NCI-H1092 treated with DMSO at 0.1 percent for 48 hours (cell line): ENCODE measurements at places on chromosomes 4 and X.
A peak's percentile ranks its signal among the peaks of the same experiment; 100 is the strongest.

GRCh38 chr4:159526172-159526571 lies 423.3 kb downstream of the RAPGEF2 start:
- DNase-seq = no peak

DNA sequence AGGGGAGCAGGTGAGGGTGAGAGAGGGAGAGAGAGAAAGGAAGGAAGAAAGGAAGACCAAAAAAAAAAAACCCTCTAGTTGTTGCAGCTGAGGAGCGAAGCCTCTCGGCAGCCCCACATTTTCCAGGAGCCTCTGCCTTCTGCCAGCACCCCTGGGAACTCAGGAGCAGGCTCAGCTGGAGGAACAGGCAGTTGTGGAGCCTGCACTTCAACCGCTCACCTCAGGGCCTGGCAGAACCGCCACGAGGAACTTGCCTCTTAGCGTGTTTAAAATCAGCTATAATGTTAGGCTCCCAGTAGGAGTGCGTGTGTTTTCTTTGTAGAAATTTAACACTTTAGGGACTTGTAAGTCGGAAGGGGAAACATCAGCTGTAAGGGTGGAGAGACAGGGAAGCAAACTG lies 65.7 kb downstream of the SEL1L3 start:
- DNase-seq = no peak

GRCh38 chrX:103556963-103557612 lies 28.2 kb upstream of the TCEAL4 start:
- DNase-seq = no peak

DNA sequence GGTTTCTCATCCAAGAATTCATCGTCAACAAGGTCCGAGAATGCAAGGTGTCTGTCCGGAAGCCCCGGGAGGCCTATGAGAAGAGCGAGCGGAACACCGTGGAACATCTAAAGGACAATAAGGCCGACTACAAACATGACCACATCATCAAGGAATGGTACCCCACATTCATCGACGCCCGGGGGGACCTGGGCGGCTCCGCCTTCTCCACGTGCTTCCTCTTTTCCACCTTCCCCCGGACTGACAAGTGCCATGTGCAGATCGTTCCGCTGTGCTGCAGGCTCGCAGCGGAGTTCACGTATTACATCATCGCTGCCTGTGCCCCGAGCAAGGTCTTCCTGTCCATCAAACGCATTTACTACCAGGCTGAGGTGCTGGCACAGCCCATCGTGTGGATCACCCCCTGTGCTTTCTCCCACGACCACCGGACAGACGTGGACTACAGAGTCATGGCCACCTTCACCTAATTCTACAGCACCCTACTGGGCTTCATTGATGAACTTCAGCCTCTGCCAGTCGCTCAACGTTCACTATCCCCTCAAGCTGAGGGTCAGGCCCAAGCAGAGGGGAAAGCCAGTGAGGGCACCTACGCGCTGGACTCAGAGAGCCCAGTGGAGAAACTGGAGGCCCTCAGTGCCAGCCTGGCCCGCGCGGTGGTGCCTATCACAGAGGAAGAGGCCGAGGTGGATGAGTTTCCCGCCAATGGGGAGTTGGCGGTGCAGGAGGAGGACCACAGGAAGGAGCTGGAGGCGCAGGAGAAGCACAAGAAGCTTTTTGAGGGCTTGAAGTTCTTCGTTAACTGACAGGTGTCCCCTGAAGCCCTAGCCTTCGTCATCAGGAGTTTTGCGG lies 125.9 kb upstream of the PABPC4L start:
- DNase-seq = no peak

- DNase-seq = no peak
Measured at GRCh38 chr4:109989044-109989443, 76.4 kb downstream of the EGF start.

GRCh38 chr4:150751648-150752047 lies 169.7 kb downstream of the MAB21L2 start:
- DNase-seq = no peak

DNA sequence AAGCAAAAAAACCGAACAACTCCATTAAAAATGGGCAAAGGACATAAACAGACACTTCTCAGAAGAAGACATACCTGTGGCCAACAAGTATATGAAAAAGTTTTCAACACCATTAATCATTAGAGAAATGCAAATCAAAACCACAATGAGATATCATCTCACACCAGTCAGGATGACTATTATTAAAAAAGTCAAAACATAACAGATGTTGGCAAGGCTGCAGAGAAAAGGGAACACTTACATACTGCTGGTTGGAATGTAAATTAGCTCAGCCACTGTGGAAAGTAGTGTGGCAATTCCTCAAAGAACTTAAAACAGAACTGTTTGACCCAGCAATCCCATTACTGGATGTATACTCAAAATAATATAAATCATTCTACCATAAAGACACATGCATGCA lies 436.3 kb downstream of the KLHL13 start:
- DNase-seq = no peak

DNA sequence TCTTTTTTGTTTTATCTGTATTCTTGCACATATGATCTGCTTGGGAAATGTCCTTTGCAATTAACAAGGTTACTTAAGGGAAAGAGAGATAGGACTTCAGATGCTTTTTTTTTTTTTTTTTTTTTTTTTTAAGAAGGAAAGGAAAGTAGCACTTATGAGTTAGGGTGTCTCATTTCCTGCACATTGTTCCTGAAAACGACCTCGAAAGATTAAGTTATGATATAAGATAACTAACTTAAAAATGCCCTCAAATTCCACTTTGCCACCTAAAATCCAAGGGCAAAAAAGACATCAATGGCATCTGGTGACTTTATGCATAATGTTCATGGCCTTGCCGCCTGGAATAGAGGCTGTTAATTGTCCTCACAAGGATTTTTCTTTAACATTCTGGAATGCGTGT lies 44.9 kb downstream of the PCDH7 start:
- DNase-seq = no peak

DNA sequence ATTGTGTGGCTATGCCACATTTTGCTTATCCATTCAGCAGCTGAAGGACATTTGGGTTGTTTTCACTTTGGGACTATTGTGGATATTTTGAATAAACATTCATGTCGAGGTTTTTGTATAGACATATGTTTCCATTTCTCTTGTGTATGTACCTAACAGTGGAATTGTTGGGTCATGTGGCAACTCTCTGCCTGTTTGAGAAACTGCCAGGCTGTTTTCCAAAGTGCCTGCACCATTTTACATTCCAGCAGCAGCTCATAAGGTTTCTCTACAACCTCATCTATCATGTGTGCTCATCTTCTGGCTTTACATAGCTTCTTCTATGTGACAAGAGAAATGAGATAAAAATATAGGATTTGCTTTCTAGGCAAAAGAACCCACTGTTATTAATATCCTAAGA lies 29.5 kb upstream of the TSPAN5 start:
- no peak for DNase-seq

- DNase-seq = peak; percentile 13
Measured at GRCh38 chrX:12496343-12496742, 294.9 kb upstream of the PRPS2 start.

DNA sequence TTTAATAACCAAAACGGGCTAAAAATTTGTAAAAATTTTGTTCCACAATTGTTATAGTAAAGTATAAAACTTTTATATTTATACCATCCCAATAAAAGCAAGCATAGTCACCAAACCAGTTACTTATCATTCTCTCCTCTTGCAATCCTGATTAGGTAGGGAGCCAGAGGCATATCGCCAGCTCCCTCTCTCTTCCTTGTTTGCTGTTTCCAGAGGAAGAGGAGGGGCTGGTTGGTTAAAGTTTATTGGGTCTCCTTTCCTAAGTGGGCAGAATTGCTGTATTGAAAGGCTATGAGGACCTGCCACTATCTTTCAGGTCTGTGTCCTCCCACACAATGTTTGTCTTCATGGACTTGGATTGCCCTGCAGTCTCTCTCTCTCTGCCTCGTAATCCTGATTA lies 29.6 kb upstream of the BBS12 start:
- no peak for DNase-seq

- DNase-seq = no peak
Measured at GRCh38 chr4:66404141-66404540, 733.9 kb upstream of the EPHA5 start.

GRCh38 chr4:18593297-18594002 lies 571.9 kb upstream of the LCORL start:
- DNase-seq = peak; percentile 80

DNA sequence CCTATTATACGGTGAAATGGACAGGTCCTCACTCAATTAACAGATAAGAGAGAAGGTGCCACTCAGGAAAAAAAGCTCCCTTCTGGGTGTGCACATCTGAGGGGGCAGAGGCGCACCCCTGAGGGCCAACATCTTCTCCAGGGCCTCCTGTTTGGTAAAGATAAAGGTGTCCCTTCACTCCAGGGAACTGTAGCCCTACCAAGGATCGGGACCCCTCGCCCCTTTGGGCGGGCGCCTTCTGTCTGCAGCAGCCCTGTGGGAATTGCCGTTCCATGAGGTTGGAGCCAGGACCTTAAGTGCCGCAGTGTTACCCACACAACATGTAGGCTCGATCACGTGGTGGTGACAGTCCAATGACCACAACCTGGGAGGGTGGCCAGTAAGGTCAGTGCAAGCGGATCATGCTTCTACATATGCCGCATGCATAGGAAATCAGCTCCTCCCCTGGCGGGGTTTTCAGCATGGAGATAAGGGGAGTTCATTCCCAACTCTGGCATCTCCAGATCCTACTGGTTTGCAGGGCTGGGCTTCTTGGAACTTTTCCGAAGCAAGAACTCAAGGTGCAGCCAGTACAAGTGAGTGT lies 253.3 kb downstream of the EVC2 start:
- DNase-seq = no peak

DNA sequence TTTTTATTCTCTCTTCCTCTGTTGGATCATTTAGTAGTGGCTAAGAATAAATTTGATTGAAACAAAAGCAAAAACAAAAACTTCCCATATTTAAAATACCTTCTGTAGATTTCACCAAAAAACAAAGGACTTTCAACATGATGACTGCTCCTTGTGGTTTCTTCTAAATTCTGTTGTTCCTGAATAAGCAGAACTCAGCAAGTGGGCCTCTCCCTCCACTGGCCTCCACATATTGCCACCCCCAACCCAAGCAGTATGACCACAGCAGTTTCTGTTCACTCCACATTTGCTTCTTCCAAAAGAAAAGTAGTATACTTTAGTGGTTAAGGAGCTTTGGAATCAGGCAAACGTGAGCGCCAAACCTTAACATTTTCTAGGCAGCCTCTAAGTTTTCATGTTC lies 114.7 kb downstream of the COX18 start:
- no peak for DNase-seq

DNA sequence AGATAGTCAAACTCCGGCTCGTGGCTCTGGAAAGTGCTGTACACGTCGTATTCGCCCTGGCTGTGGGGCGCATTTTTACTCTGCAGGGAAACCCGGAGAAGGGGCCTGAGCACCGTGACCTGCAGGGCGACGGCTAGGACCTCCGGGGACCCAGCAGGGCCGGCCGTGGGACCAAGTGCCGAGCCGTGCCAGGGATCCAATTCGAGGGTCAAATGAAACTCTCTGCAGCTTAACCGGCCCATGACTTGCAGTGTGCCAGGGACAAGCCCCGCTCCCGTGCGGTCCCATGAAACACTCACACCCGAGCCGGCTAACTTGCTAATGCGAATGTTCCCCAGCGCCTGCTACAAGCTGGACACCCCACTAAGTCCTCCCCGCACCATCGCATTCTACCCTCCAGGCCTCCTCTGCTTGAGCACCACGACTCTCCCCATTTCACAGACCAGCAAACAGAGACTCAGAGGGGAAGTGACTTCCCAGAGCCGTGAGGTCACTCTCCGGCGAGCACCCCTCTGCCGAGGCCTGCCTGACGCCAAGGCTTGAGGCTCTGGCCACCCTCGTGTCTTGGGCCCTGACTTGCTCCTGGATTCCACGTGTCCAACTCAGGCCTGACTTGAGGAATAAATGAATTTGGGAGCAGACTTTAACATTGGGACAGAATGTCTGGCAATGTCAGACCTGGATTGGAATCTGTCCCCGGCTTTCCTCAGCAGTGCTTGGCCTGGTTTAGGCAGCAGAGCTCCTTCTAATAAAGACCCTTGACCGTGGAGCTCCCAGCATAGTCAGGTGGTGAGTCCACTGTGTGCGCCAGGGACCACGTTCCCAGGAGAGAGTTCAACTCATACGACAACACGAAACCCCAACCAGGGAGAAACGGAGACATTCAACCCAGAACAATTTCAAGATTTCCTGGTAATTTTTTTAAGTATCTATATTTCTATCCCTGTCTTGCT lies 93.6 kb downstream of the PPP2R2C start:
- no peak for DNase-seq

DNA sequence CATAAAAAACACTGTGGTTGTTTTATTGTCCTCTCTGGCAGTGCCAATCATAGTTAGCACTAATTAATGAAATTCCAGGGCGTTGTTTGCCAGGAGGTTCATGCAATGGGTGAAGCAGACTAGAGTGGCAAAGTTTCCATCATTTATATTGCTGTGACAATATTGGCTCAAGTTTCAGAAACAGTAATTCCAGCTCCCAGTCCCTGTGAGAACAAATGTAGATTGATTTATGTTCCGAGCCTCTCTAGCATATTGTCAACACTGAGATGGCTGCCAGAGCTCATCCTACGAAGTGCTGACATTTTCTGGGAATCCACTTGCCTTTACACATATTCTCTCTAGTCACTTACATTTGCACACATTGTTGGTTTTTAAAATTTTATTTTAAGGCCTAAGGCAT lies 440.0 kb upstream of the IGFBP7 start:
- DNase-seq = peak; percentile 52

- DNase-seq = no peak
Measured at GRCh38 chr4:87805971-87806370, 6.6 kb downstream of the IBSP start.

DNA sequence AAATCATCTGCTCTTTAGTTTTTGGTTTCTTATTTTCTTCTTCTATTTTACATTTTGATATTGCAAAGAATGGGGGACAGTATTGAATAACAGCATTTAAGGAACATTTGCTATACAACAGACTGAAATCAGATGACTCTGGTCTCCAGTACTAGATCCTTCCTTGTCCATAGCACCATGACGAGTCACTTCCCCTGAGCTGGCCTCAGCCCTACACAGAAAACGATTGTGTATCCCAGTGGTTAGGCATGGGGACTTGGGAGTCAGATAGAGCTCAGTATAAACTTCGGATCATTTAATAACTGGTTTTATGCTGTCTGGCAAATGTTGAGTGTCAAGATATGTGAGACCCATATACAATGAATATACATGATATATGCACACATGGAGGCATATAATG lies 44.7 kb upstream of the BEX4 start:
- no peak for DNase-seq

GRCh38 chr4:120636120-120636630 lies 286.4 kb downstream of the PRDM5 start:
- no peak for DNase-seq

DNA sequence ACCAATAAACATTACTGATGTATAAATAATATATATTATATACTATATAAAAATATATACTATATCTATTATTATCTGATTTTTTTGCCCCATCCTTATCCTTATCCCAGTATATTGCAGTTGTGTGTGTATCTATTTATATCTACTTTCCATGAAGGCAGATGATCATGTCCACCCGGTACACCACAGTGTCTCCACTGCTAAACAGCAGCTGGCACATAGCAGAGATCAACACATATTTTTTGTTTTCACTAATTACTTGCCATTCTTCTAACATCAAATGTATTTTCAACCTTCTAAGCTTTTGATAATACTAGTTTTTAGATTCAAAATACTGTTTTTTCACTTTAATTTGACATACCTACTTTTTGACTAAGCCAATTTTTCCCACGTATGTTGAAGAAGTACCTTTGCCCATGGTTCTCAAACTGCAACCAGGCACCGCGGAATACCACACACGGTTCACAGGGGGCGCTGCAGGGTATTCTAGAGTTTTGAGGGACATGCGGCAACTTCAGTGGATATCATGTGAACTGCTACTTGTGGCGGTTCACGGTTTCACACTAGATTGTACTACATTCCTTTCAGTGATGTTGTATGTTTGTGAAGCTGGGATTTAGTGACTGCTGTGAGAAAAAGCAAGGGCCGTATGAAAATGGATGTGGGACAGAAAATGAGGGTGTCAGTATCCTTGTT lies 182.5 kb upstream of the NPY2R start:
- no peak for DNase-seq
